ENCODE measurements at places on chromosomes 1 and 21.

GRCh38 chr1:20109223-20109856 is 10.0 kb downstream of the PLA2G2D start:
- no peak for DNase-seq

GRCh38 chr21:20424943-20425342 is 573.3 kb upstream of the NCAM2 start:
- DNase-seq: no peak

DNA sequence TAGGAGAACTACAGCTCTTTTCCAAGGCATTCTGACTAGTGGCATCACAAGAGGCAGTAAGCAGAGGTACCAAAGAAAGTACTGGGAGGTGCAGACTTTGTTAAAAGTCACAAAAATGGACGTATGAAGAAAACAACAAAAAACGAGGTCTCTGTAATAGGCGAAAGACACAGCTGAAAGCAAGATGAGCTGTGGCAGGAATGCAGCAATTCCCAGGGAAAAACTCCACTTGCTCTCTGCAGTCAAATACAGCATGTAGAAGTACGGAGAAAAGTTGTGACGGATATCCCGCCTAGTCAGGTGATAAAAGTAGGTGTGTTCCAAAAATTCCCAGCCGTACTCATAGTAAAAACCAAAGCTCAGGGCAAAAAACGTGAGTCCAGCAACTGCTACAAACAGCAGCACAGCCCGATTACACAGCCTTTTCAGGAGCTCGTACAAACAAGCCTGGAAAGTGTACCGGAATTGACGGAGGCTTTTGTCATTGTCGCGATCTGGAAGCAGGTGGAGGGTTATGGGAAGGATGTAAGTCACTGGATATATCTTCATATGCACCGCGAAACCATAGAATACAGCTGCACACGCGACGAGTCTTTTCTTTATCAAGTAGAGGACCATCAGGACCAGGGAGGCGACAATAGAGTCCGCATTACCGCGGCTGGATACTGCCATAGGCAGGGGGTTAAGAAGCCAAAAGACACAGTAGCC is 979 bp downstream of the PIGM start:
- DNase-seq: no peak

DNA sequence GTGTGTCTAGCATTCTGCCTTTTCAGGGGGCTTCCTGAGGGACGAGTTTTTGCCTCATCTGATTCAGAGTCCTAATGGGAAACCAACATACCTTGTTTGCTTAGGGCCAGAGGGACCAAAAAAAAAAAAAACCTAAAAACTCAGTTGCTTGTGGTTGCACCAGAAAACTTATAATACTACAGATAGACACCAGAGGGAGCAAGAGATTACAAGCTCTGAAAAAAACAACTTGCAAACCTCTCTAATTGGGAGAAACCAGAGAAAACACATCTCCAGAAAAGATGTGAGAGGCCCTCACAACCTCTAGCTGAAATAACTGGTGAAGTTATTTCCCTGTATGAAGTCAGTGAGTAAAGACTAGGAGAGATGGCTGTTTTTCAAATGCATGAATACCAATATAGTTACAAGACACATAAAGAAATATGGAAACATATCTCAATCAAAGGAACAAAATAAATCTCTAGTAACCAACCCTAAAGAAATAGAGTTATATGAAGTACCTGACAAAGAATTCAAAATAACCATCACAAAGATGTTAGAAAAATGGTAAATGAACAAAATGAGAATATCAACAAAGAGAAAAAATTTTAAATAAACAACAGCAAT is 233.7 kb upstream of the NFIA start:
- no peak for DNase-seq

GRCh38 chr1:64223329-64224151 is 20.1 kb downstream of the UBE2U start:
- DNase-seq: no peak

- DNase-seq: no peak
Observed at GRCh38 chr1:69315823-69316222, 251.9 kb upstream of the LRRC7 start.

- DNase-seq: no peak
Observed at GRCh38 chr1:55337801-55338447, 122.8 kb upstream of the USP24 start.

DNA sequence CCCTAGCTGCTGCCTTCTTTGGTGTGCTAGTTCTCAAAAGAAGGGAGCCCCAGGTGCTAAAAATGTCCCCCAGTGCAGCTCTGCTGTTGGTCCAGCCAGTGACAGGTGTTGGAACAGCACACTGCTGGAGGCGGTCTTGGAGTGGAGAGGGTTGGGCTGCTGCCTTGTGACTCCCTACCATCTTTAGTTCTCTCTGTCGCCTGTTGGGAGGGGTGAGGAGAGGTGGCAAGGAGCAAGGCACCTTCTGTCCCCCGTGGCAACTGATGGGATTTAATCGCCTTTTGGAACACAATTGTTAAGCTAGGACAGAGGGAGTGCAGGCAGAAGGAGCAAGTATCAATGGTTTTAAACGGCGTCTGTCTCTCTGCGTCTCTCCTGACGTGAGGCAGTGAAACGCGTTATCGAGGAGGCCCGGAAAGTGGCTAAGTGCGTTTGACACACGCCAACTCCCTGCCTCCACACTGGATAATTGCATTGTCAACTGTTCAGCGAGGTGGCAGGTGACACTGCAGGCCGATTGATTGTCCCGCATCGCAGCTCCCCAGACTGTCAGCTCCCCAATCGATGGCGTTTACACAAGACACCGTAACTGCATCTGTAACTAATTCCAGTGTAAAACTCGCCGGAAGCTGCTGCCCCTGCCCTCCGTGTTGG is 34.0 kb downstream of the TMEM53 start:
- no peak for DNase-seq

- DNase-seq: no peak
Observed at GRCh38 chr1:1432274-1432950, 3.1 kb upstream of the VWA1 start.

DNA sequence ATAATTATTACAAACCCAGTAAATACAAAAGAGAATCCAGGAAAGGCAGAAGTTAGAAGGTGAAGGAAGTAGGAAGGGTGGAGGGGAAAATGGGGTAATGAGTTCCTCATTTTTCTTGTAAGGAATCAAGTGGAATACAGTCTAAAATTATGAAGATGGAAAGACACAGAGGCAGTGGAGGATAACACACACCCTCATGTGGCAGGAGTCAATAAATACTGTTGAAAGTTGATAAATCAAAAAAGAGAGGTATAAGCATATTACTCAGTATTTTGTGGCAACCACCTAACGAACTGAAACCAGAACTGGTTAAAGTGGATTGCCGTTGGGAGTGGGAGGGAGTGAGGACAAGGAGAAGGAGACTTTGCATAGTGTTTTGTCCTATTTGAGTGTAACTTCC is 78.6 kb upstream of the SLC44A3 start:
- no peak for DNase-seq

GRCh38 chr1:192559115-192560006 is 16.2 kb upstream of the RGS1 start:
- DNase-seq: no peak

GRCh38 chr1:7089497-7089896 is 304.2 kb downstream of the CAMTA1 start:
- DNase-seq: no peak

DNA sequence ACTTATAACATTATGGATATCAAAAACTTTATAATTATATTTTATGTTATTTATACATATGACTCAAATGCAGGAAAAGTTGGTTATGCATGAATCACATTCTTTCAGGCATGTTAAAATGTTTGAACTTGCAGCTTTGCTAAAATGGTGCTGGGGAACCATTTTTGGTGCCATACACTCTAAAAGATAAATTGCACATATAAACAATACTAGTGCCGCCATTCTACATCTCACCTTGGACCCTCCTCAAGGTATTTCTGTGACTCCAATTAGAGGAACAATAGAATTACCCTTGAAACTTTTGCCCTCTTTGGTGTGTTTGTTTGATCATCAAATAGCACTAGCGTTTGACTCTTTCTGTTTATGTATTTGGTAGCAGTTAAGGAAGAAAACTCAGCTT is 997 bp downstream of the PRKACB start:
- no peak for DNase-seq

DNA sequence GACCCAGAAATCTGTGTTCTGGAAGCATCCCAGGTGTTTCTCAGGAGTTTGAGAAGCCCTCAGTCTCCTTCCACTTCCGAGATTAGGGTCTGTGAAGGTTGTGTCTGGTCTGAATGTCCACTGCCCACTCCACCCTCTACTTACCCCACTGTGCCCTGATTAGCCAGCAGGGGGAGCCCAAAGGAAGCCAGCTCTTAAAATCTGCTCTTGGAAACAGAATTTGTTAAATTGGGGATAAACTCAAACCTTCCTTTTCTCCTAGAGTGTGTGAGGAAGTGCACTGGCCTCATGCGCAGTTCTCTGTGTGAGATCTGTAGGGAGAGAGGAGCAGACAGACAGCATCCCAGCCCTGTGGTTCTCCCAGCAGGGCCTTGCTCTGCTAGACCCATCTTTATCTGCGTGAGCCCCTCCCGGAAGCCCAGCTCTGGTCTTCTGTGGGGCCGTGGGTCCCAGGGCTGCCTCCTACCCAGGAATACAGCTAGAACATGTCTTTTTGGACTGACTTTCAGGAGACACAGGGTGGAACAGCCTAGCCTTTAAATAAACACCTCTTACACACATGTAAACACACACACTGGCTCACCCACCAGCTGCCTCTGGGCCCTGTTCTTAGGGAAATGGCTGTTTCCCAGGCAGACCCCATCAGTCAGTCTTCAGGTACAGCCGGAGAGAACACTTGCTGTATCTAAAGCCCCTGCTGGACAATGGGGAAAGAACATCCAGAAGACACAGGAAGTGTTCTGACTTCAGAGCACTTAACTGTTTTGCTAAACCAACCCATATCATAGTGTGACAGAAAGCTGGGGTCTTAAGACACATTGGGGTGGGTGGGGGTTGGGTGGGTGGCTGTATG is 52.2 kb downstream of the SMYD2 start:
- DNase-seq: no peak

DNA sequence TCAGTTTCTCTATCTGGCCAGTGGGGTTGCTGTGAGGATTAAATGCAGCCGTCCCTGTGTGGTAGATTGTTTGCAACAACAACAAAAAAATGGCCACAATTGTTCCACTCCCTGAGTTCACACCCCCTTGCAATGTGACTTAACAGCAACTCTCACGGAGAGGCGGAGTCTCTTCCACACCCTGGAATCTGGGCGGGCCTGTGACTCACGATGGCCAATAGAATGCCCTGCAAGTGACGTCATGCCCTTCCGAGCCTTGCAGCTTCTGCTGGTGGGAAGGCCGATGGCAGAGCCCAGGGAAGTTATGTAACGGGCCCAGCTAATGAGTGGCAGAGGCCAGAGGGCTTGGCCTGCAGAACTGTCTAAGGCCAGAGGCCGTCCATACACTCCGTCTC is 87.9 kb downstream of the RIPK4 start:
- DNase-seq: no peak

DNA sequence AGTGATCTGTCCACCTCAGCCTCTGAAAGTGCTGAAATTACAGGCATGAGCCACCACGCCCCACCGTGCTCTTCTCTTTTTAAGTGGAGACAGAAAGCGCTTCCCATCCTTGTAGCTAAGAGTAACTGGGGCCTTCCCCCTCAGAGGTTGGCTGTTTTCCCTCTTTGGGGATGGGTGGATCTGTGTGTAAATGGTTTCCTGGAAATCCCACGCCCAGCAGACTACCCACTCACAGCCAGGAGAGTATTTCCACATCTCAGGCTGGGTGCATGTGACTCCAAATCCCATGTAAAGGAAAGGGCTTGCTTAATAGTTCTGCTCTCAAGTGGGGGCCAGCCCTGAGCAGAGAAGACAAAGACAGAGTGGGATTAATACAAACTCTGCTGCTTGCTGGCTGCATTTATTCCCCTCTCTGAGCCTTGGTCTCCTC is 19.6 kb upstream of the TCEA3 start:
- DNase-seq: no peak

- no peak for DNase-seq
Observed at GRCh38 chr1:59214248-59215208, 82.4 kb upstream of the FGGY start.

DNA sequence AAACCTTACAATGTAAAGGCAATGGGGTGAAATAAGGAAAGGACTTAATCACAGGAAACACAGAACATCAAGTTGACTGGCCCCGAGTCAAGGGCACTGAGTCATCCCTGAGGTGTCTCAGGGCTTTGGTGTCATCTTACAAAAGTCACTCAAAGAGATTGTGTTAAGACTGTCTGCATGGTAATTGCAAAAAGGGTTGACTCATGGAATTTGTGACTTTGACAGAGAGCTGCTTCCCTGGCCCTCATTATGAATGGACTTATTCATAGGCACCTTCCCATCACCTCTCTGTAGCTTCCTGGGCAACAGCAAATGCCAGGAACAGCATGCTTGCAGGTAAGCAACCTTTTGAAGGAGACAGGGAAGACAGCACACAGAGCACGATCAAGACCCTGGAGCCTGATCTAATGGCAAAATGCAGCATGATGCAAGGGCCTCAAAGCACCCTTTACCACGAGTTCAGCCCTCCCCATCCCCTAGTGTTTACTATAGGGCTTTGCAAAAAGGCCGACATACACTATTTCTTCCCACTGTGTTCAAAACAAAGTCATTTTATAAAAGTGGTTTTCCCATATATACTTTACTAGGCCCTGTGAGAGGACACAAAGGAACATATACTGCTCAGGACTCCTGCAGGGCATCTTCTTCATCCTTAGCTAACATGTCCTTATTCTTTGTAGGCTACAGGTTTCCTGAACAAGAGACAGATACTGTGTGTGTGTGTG is 17.1 kb downstream of the ZP4 start:
- DNase-seq: no peak

DNA sequence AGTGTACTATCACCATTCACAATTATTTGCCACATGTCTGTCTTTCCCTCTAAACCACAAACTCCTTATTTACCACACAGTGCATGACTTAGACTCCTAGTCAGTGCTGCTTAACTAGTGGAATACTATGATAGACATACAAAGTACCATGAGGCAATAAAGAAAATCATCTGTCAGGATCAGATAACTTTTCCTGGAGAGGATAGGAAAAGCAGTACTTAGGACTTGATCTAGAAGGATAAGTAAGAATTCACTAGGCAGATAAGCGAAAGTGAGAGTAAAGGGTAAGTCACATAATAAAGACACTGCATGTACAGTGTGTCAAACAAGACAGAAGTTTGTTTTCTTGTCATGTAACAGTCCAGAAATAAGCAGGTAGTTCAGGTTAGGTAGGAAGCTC is 21.2 kb upstream of the TSPAN1 start:
- DNase-seq: no peak

GRCh38 chr1:21200767-21201166 is 24.1 kb upstream of the EIF4G3 start:
- DNase-seq: no peak

- DNase-seq: no peak
Observed at GRCh38 chr1:20602851-20603450, 14.1 kb downstream of the CDA start.
